ENCODE measurements at places on chromosomes 2 and 18.

GRCh38 chr2:226906163-226906693 is 70.4 kb downstream of the RHBDD1 start:
- DNase-seq = no peak

GRCh38 chr2:152523091-152523490 is 188.1 kb downstream of the FMNL2 start:
- no peak for DNase-seq

- DNase-seq = no peak
These were observed 5.2 kb upstream of the COMMD1 start for GRCh38 chr2:61900281-61900680.

DNA sequence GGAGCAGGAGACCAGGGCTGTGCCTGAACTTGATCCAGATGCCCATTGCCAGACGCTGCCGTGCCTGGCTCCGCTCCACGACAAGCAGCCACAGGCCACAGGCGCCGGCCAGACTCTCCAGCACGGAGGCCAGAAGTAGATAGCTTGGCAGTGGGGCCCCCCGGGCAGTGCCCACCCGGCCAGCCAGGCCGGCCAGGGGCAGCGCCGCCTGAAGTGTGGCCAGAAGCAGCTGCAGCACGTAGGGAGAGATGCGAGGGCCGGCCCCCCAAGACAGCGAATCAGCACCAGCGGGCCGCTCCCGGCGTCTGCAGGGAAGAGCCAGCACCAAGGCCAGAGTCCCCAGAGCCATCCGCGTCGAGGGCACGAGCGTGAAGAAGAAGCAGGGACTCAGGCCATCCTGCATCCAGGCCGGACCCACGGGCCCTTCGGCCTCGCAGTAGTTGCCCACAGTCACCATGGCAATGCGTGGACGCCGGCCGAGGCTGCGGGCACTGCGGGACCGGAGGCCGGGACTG is 484 bp downstream of the ABCB6 start:
- no peak for DNase-seq

- DNase-seq = no peak
These were observed 29.6 kb upstream of the SLC30A6 start for GRCh38 chr2:32136097-32136496.

- DNase-seq = no peak
These were observed at the start of gene AOX1 for GRCh38 chr2:200585730-200586643. AOX1 (plus strand) TSS chr2:200586014; CDS start chr2:200586109, 95 bp downstream.

DNA sequence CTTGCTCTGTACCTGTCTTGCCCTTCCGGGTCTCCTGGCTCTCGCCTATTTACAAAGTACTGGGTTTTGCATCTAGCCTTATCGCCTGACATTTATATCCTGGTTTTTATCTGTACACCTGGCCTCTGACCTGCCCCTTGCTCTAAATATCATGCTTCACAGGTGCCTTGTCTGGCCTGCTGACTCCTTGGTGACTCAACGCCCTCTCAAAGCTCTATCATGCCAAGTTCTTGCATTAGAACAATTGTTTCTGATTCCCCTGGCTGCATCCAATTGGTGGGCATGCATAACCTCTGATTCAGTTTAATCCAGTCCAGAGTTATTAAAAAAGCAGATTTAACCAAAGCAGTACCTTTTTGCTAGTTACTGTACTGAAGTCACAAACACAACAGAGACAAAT is 113.9 kb upstream of the CCDC68 start:
- no peak for DNase-seq

GRCh38 chr2:18596993-18597392 is 7.6 kb upstream of the NT5C1B start:
- DNase-seq = no peak

GRCh38 chr2:240432820-240433801 is 2.4 kb upstream of the GPC1 start:
- no peak for DNase-seq

DNA sequence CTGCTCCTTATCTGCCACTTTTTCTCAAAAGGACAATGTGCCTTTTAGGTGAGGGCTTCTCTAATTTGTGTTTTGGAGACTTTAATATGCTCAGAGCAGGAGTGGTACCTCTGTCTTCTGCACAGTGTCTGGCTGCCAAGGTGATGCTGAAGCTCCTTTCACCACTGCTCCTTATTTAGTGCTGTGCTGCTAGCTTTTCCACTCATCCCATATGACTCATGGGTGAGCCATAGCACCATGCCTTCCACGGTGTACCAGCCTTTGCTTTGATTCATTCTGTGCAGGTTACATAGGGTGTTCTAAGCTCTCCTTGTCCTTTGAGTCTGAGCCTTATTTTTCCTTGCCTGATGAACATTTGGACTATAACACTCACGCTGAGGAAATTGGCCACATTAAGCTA is 202.4 kb downstream of the ARL6IP6 start:
- no peak for DNase-seq

GRCh38 chr2:44838116-44838790 is 103.2 kb upstream of the SIX3 start:
- no peak for DNase-seq

DNA sequence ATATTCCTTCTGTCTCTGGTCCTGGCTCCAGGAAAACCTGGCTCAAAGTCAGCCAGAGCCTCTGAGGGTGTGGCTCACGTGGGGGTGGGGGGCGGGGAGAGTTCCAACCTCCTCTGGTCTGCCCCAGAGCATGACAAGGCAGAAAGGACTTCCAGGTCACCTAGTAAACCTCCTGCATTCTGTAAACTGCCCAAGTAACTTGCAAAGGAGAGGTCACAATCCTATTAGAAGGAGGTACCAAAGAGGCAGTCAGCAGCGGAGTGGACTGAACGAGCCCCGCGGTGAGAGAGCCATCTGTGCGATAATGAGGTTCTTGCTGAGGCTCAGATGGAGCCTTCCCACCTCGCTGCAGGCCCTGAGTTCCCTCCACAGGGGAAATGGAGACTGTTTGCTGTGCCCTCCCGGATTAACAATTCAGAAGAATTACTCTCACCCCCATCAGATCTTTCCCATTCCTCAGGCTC is 58.9 kb upstream of the GATA6 start:
- DNase-seq = no peak

Data from stimulated activated CD8-positive, alpha-beta memory T cell treated with anti-CD3 and anti-CD28 coated beads, Interleukin-7, amount 100 ng/mL, for 1 hour (primary cell).